ENCODE measurements at places on chromosomes 6 and 20.

- DNase-seq: peak; percentile 30
Measured at GRCh38 chr6:42281570-42281969, 63.9 kb upstream of the MRPS10 start.

GRCh38 chr20:25071734-25072133, 10.2 kb downstream of the VSX1 start:
- peak; percentile 36 for DNase-seq

DNA sequence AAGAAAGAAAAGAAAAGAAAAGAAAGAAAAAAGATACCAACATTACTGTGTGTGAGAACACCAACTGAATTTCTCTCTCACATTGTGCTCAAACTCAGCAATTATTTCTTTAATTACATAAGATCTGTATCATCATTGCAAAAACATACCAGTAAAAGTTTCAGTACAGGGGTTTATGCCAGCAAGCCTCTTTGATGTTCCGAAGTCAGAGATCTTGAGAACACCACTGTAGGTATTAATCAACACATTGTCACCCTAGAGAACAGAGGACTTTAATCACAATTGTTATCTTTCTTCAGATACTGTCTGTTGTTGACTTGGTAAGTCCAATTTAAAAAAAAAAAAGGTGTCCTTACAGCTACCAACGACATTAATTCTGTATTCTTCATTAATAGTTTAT, 60.9 kb upstream of the MAP7 start:
- DNase-seq: no peak

DNA sequence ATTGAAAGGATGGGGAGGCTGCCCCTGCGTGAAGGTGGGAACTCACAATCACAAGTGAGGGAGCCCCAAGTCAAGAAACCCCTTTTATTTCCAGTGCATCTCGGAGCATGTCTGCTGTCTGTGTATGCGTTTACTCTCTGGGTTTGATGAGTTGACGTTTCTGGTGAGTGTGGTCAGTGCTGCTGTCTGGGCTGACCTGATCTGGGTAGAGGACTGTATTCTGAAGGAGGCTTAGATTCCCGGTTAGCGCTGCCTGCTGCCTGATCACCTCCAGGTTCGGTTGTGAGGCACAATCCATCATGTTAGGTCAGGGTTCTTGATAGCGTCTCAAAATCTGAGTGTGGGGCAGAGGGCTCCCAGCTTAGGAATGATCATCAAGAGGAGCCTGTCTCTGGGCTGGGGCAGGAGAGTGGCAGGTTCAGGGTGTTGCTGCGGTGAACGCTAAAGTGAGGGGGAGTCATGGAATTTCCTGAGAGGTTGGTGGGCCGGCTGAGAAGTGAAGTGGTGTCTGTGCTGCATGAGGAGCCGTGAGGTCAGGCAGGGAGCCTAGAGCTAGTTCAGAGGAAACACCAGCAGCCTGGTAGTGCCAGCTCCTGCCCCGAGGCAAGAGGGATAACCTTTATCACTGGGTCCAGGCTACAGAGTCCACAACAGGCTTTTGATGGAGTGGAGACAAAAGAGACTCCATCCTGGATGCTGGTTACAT, 225.3 kb upstream of the CST7 start:
- DNase-seq: no peak

GRCh38 chr6:148395583-148396101, 53.0 kb downstream of the SASH1 start:
- no peak for DNase-seq

- DNase-seq: no peak
Measured at GRCh38 chr6:143539106-143539505, 27.6 kb upstream of the FUCA2 start.

DNA sequence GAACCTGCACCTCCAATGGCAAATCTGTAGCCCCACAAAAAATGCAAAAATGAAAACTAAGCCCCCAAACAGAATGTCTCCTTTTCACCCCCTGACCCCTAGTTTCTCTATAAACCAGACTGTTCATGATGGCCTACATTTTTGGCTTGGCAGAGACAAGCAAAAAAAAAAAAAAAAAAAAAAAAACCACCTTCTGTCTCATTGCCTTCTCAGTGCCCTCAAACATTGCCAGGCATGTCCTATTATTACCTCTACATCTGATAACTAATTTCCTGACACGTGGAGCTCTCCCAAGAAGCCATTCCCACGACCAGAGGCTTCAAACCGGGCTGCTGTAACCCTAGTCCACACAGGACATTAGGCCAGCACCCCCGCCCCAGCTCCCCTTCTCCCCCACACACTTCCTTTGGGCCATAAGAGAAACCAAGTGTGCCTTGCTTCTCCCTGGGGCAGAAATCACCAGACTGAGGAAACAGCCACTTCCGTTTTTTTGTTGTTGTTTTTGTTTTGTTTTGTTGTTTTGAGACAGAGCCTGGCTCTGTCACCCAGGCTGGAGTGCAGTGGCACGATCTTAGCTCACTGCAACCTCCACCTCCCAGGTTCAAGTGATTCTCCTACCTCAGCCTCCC, 65.4 kb downstream of the GPR6 start:
- DNase-seq: peak; percentile 62

DNA sequence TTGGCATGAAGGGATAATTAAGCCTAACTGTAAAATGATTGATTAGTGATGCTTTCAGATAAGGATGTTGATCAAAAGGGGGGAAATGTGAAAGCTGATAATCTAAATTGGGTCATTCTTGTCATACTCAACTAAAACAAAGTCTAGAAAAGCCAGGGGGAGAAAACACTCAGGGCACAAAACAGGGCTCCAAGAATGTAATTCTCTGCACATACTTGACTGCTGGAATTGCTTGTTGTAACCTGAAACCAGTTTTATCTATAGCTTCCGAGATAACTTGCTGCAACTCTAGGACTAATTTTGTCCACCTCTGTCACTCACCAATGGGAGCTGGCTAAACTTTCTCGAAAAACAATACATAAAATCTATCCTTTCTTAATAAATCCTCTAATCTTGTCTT, 310.3 kb downstream of the CLVS2 start:
- DNase-seq: no peak

- no peak for DNase-seq
Measured at GRCh38 chr20:53439616-53440015, 154.0 kb downstream of the ZNF217 start.

DNA sequence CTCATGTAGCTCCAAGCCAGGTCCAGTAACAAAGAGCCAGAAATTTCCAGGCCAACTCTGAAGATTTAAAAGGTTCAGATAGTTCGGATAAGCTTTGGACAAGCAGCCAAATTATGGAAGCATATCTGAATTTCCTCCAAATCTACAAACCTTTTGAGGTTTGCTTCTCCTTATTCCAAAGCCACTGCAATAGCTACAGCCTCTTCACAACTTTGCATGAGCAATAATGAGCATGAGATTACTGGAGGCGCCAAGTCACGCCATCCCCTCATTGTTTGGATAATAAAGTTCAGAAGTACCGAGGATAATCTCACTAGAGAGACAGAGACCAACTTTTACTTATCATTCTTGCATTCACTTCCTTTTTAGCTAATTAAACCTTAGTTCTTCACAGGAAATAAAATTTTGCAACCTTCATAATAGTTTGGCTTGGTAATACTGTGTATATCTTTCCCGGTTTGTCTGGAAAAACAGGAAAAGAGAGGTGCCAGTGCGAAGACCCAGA, 329.6 kb upstream of the RSPO3 start:
- no peak for DNase-seq

- no peak for DNase-seq
Measured at GRCh38 chr20:24863356-24863755, 85.7 kb upstream of the CST7 start.

DNA sequence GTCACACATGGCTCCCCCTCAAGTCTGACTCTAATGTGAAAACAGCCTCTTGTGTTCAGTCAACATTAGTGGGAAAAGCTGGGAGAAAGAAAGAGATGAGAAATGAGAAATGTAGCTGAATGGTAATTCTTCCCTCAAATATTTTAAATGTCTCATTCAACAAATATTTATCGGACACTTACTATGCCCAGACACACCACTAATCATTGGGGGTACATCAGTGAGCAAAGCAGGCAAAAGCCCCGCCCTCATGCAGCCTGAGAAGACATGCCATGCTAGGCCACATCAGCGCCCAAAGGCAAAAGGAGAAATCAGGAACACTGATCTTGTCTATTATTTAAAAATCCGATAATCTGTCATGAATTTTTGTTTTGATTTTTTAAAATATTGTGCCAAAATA, 89.9 kb upstream of the ASF1A start:
- no peak for DNase-seq

- no peak for DNase-seq
Measured at GRCh38 chr6:148451690-148452089, 109.1 kb downstream of the SASH1 start.

GRCh38 chr6:125753218-125753936, 3.9 kb downstream of the HEY2 start:
- peak; percentile 37 for DNase-seq

GRCh38 chr6:23505026-23505425, 621.0 kb upstream of the NRSN1 start:
- no peak for DNase-seq

- DNase-seq: no peak
Measured at GRCh38 chr6:39197521-39197920, 31.8 kb downstream of the KCNK5 start.

DNA sequence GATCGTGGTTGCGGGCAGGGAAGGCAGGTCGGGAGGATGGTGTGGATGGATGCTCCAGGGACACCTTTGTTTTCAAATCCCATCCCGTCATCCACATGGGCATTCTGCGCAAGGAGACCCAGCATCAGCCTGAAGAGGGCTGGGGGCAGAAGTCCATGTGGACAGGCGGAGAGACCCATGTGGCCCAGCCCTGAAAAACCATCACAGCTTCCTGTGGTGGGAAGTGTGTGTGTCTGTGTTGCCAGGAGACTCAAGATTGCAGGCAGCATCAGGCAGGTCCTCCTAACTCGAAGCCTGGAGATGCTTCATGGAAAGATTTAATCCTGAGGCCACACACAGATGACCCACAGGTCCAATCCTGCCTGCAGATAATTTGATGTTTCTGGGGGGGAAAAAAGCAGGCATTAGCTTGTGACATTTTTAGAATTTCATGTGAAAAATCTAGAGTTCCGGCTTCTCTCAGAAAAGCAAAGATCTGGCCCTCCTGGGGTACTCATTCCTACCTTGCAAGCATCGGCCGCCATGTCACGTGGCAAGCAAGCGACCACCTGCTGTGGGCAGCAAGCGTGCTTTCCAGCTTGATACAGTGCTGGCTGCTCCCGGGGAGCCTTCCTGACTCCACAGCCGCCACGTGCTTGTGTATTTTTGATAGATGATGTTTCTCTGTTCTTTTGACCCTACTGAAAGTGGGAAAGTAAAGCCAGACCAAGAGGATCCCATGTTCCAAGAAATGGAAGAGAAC, 25.8 kb downstream of the BCAS4 start:
- no peak for DNase-seq

- peak; percentile 78 for DNase-seq
Measured at GRCh38 chr6:75824160-75824559, 75.1 kb downstream of the MYO6 start.

GRCh38 chr6:168149015-168149414, 70.0 kb upstream of the FRMD1 start:
- DNase-seq: no peak

- DNase-seq: no peak
Measured at GRCh38 chr6:140252099-140252498, 877.7 kb upstream of the CITED2 start.

- DNase-seq: no peak
Measured at GRCh38 chr6:126060400-126060799, 74.1 kb downstream of the TRMT11 start.

DNA sequence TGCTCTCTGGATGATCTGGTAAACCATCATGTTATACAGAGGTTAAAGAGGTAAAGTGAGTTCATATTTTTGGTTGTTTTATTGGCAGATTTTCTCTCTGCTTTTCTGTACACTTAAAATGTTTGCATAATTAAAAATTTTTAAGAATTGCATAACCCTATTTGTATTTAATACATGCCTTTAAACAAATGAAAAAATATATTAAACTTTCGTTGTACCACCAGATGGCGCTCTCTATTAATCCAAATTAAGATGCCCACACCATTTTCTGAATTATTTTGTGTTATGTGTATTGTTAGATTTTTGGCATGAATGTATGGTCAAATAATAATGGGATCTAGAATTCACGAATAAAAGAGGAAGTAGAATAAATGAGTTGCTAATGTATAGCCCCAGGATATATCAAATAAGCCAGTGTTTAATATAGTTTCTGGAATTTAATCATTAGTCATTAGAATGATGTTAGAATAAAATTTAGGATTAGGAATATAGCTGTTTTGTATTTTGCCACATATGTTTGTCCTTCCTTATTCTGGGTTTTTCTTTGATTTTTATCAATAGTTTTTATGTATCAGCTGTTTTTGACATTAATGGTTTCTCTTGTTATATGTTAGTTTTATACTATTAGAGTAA, 38.9 kb downstream of the SMAP1 start:
- DNase-seq: peak; percentile 71

- DNase-seq: peak; percentile 43
Measured at GRCh38 chr6:14791526-14791925, 454.3 kb upstream of the JARID2 start.

- no peak for DNase-seq
Measured at GRCh38 chr6:15299430-15300131, 53.7 kb downstream of the JARID2 start.

DNA sequence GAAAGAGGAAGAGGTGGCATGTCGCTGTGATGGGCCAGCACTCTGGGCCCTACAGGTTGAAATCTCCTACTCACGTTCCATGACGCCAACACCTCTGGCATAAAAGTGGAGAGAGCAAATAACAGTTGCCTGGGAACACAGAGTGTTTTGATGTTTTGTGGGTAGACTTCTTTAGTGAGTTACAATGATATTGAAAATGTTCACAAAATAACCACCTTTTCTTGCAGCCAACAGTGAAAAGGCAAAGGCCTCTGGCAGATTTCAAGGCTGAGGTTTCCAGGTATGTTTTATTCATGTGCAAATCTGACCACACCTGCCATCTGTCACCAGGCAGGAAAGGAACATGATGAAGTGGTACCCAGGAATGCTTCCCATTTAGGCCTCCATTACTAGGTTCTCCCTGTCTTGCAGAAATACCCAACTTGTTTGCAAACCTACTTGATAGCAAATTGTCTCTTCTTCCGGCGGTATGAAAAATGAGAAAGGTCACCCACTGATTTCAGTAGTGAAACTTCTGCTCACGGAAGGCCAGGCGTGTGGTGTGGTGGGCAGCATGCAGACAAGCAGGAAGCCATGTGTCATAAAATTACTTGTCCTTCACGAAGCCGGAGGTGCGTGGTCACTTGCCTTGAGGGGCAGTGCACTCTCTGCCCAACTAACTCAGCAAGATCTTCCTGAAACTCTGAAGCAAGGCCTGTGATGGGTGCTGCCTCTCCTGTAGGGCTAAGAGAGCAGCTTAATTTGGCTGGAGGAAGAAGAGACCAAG, 299.1 kb upstream of the PRDM1 start:
- peak; percentile 21 for DNase-seq
